ENCODE measurements at places on chromosomes 11 and 22.
A peak's percentile ranks its signal among the peaks of the same experiment; 100 is the strongest.

GRCh38 chr11:122681070-122681469, 25.5 kb downstream of the UBASH3B start:
- no peak for DNase-seq

DNA sequence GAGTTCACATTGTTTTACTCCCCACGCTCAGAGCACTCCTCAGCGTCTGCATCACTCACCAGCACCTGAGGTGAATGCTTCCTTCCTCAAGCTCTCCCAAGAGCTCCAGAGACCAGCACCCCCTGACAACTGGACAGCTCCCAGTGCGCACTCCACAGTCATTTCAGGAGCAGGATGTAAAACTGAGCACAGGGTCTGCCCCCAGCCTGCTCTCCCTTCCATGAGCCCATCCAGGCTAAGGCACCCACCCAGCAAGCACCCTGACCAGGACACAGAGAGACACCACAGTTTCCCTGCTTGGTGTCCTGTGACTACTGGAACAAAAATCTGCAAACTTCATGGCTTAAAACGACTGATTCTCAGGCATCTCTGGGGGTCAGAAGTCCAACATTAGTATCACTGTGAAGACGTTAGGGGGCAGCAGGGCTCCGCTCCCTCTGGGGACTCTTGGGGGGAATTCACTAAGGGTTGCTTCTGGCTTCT, 3.3 kb downstream of the SCGB1D2 start:
- DNase-seq: peak; percentile 30

- DNase-seq: no peak
Observed at GRCh38 chr22:46659791-46660186, 39.6 kb downstream of the GRAMD4 start.

DNA sequence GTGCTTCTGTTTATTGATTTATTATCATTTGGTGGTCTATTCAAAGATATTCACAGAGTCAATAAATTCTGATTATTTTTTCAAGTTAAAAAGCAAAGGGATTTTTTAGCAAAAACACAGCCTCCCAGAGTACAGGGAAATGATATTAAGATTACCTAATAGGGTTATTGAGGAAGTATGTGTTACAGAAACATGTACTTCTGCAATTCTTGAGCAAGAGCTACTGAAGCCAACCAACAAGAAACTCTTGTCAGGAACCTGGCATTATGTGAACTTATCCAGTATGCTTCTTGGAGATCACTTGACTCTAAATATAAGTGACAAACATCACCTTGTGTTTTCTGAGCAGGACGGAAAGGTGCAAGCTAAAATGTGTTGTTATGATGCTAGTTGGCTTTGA, 42.0 kb upstream of the CARD18 start:
- no peak for DNase-seq

DNA sequence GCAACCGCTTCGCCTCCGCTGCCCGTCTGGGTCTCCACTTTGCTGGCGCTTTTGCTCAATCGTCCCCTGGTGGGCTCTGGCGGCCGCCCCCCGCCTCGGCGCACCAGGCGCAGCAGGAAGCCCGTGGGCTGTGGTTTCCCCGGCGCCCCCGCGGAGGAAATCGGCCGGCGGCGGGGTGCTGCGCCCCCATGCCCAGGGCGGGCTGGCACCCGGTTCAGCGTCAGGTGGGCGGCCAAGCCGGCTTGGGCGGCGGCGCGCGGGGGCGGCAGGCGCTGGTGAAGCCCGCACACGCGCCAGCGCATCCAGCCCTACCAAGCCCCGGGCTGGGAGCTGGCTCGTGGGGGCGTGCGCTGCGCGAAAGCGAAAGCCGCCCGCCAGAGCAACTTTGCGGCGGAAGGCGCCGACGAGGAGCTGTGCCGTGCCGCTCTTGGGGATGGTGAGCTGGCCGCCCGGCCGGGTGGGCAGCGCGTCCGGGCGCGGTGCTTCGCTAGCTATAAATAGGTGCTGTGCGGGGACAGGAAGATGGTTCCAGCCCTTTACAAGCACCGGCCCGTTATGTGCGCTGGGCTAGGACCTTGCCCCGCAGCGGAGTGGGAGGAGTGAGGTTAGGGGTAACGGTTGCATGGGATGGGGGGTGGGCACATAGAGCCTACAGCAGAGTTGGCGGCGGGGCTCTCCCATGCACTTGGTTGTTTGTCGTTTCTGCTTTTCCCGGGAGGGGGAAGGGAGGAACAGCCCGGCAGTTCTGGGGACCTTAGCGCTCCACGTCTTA, 25.0 kb upstream of the SUSD2 start:
- DNase-seq: peak; percentile 63

GRCh38 chr11:110497231-110497978, 67.7 kb downstream of the FDX1 start:
- no peak for DNase-seq

- peak; percentile 70 for DNase-seq
Observed at GRCh38 chr11:36361901-36362391, 65.9 kb downstream of the PRR5L start.

DNA sequence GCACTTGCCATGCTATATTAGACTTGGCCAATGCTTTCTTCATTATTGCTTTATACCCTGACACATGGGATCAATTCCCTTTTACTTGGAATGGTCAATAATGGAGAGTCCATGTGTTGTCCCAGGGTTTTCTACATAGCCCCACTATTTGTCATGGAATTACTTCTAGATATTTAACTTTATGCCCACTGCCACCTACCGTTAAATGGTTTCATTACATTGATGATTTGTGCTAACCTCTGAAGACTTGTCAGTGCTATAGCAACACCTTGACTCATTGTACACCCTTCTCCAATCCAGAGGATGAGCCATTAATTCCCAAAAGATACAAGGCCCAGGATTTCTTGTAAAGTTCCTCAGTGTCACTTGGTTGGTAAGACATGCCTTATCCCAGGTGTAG, 31.4 kb upstream of the SLC22A25 start:
- DNase-seq: no peak

- DNase-seq: no peak
Observed at GRCh38 chr11:79077702-79078330, 363.0 kb downstream of the TENM4 start.

GRCh38 chr11:130894322-130895025, 21.8 kb downstream of the SNX19 start:
- peak; percentile 44 for DNase-seq

- peak; percentile 16 for DNase-seq
Observed at GRCh38 chr11:85762226-85762625, 48.7 kb downstream of the SYTL2 start.

GRCh38 chr22:22711532-22711913, 67.1 kb downstream of the GGTLC2 start:
- DNase-seq: no peak

- DNase-seq: no peak
Observed at GRCh38 chr22:49214976-49215375, 612.7 kb downstream of the BRD1 start.

DNA sequence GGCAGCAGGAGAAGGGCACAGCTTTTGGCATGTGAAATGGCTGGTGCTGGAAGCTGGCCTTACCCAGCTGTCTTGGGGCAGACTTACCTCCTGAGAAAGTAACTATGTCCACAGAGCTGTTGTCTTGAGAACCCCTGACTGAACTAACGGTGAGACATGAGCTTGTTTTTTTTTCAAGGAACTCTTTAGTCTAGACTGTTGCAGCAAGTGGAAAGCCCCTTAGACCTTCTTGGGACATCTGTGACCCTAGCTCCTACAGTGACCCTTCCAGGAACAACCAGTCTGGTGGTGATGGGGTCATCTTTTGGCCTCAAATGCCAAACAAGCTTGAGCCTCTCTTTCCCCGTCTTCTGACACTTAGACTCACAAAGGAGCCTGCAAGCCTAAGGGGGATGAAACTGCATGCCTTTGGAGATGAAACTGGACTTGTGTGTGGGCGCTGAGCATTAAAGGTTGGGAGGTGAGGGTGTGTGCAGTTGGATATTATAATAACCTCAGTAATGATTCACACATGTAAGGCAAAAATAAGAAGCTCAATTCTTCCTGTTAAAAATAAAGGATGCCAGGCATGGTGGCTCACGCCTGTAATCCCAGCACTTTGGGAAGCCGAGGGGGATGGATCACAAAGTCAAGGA, 35.4 kb downstream of the SDHD start:
- no peak for DNase-seq

GRCh38 chr11:85313741-85314140, 313.4 kb downstream of the DLG2 start:
- DNase-seq: no peak

DNA sequence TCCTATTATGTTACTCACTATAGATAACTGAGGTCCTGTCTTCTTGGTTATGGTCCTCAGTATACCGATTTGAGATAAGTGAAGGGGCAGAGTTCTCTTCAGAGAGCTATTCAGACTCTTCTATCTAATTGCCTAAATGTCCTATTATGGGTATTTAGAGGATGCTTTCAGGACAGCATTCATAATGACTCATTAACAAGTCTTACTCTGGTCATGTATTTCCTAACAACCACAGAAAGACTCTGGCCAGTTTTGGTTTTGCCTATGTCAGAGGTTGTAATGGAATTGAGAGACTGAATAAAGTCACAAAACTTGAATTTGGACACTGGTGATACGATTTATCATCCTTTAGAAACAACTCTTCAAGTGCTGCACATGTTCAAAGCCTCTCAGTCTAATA, 1233.0 kb downstream of the JRKL start:
- DNase-seq: no peak

GRCh38 chr11:77379253-77379652, 77.8 kb upstream of the GDPD4 start:
- no peak for DNase-seq

- no peak for DNase-seq
Observed at GRCh38 chr11:132077416-132077815, 707.0 kb downstream of the NTM start.

GRCh38 chr22:39283322-39284141, 35.9 kb downstream of the RPL3 start:
- DNase-seq: no peak

GRCh38 chr11:2951231-2952110, 22.3 kb upstream of the PHLDA2 start:
- no peak for DNase-seq

GRCh38 chr11:6057452-6057851, 26.9 kb upstream of the OR56A1 start:
- no peak for DNase-seq

GRCh38 chr11:58923300-58923788, 15.9 kb upstream of the GLYATL1 start:
- DNase-seq: peak; percentile 77

- no peak for DNase-seq
Observed at GRCh38 chr11:76616676-76617552, 53.6 kb downstream of the LRRC32 start.

- DNase-seq: no peak
Observed at GRCh38 chr11:1759851-1760220, 3.9 kb downstream of the CTSD start.

GRCh38 chr22:23068096-23068831, 2.1 kb upstream of the GNAZ start:
- DNase-seq: no peak

Measured in urothelium cell line (cell line).